ENCODE measurements at places on chromosomes 11 and 22.

- no peak for DNase-seq
Measured at GRCh38 chr22:50339945-50340879, 2.9 kb upstream of the PPP6R2 start.

- DNase-seq: no peak
Measured at GRCh38 chr11:124748481-124749343, 3.3 kb downstream of the VSIG2 start.

GRCh38 chr11:132772703-132773545 is 759.4 kb downstream of the OPCML start:
- DNase-seq: no peak

- no peak for DNase-seq
Measured at GRCh38 chr11:66743271-66743968, 14.4 kb upstream of the SPTBN2 start.

Data from activated B cell treated with CpG ODN at 0.5 μM for 24 hours (primary cell).